ENCODE measurements at places on chromosomes 12 and 14.

DNA sequence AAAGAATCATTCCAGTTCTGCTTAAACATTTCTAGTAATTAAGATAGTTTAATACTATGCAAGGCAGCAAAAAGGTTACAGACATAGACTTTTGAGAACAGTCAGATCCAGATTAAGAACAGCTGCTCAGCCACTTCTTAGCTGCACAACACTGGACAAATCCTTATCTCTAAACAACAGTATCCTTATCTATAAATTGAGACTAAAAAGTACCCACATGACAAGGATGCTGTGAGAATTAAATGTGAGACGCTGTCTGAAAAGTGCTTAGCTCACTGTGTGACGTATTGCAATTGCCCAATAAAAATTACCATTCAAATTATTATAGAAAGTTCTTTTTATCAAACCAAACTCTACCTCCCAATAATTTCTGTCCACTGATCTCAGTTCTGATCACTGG lies 35.5 kb downstream of the BORCS5 start:
- no peak overlapping the region for H3K4me3 ChIP-seq
- DNase-seq, result no peak
- H3K36me3 ChIP-seq, result peaks cover 35% of the 10 kb centered on the region
- no peak overlapping the region for H3K27ac ChIP-seq
- peaks cover 31% of the 10 kb centered on the region for H3K4me1 ChIP-seq
- H3K27me3 ChIP-seq, result no peaks in the 10 kb centered on the region

DNA sequence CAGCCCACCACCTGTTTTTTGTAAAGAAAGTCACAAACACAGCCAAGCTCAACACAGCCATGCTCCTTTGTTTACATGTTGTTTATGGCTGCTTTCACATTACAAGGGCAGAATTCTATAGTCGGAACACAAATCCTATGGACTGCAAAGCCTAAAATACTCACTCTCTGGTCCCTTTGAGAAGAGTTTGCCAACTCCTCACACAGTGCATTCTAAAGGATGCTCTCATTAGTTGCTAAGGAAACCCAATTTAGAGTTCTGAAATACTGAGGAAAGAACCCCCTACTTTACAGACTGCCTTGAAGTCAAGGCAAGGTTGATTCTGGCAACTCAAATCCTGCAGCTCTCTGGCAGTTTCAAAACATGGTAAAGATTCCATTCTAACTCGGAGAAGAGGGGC lies 38.3 kb downstream of the DCP1B start:
- H3K4me3 ChIP-seq, result no peak overlapping the region
- peaks cover 9% of the 10 kb centered on the region for H3K36me3 ChIP-seq
- no peak for DNase-seq
- H3K4me1 ChIP-seq, result no peaks in the 10 kb centered on the region
- H3K27ac ChIP-seq, result no peak overlapping the region
- H3K27me3 ChIP-seq, result no peaks in the 10 kb centered on the region

- H3K27ac ChIP-seq, result no peak overlapping the region
- H3K36me3 ChIP-seq, result no peaks in the 10 kb centered on the region
- DNase-seq, result no peak
- H3K4me3 ChIP-seq, result no peak overlapping the region
Observed at GRCh38 chr14:101087614-101088394, 184.3 kb upstream of the RTL1 start.

DNA sequence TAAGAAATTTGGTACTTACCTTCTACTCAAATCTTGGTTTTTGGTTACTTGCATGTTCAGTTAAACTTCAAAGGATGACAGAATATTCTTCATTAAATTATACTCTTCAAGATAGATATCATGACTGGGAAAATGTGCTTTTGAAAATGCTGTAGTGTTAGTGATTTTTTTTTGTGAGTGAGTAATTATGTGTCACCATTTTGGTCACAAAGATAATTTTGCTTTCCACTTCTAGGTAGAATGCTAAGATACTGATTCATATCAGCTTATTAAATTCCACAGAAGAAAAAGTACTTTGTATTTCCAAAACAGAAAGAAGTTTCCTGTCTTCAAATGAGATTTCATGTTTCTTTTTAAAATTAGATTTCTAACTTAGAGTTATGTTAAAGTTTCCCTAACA lies 61.2 kb downstream of the ATXN7L3B start:
- no peak overlapping the region for H3K4me3 ChIP-seq
- DNase-seq, result no peak
- no peaks in the 10 kb centered on the region for H3K27me3 ChIP-seq
- no peaks in the 10 kb centered on the region for H3K36me3 ChIP-seq
- no peak overlapping the region for H3K27ac ChIP-seq

- no peak overlapping the region for H3K4me3 ChIP-seq
- no peak for DNase-seq
- no peaks in the 10 kb centered on the region for H3K36me3 ChIP-seq
- H3K4me1 ChIP-seq, result no peaks in the 10 kb centered on the region
- H3K27me3 ChIP-seq, result no peaks in the 10 kb centered on the region
- H3K27ac ChIP-seq, result no peak overlapping the region
Observed at GRCh38 chr12:115035535-115036107, 351.6 kb upstream of the TBX3 start.

DNA sequence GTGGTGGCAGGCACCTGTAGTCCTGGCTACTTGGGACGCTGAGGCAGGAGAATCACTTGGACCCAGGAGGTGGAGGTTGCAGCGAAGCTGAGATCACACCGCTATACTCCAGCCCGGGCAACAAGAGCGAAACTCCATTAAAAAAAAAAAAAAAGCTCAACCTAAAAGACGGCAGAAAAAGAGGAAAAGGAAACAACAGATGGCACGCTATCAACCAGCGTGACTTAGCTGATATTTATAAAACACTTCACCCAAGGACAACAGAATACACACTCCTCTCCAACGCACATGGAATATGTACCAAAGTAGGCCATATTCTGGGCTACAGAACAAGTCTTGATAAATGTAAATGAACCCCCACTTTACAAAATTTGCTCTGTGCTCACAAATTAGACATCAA lies 34.0 kb upstream of the CLMN start:
- H3K4me3 ChIP-seq, result no peak overlapping the region
- H3K27ac ChIP-seq, result no peak overlapping the region
- DNase-seq, result no peak
- peaks cover 15% of the 10 kb centered on the region for H3K27me3 ChIP-seq
- H3K4me1 ChIP-seq, result no peaks in the 10 kb centered on the region

GRCh38 chr12:84637926-84638325 lies 274.7 kb downstream of the SLC6A15 start:
- H3K4me3 ChIP-seq, result no peak overlapping the region
- H3K36me3 ChIP-seq, result no peaks in the 10 kb centered on the region
- no peaks in the 10 kb centered on the region for H3K4me1 ChIP-seq
- H3K27ac ChIP-seq, result no peak overlapping the region

GRCh38 chr12:65248656-65249633 lies 29.5 kb upstream of the MSRB3 start:
- peaks cover 12% of the 10 kb centered on the region for H3K4me1 ChIP-seq
- no peak overlapping the region for H3K4me3 ChIP-seq
- H3K36me3 ChIP-seq, result peaks cover 26% of the 10 kb centered on the region
- peaks cover 3% of the 10 kb centered on the region for H3K27me3 ChIP-seq
- no peak for DNase-seq

- no peak overlapping the region for H3K27ac ChIP-seq
- H3K4me3 ChIP-seq, result no peak overlapping the region
- DNase-seq, result no peak
- H3K36me3 ChIP-seq, result no peaks in the 10 kb centered on the region
Observed at GRCh38 chr12:97426492-97427116, 36.0 kb upstream of the RMST start.
